ENCODE measurements at places on chromosomes 7 and 10. TPM values are rescaled to one million over a fixed set of nuclear protein-coding genes. Genes with fewer than 3 reads are reported as not detected.

Gene PAPSS2
- 55.0 TPM for polyA plus RNA-seq

Gene UTF1
- polyA plus RNA-seq, result not detected

Gene UCN3
- not detected for polyA plus RNA-seq

Gene THSD7A
- polyA plus RNA-seq, result 0.49 TPM

Gene PNLIPRP1
- polyA plus RNA-seq, result not detected

- no peaks in the 10 kb centered on the region for H3K36me3 ChIP-seq
- no peaks in the 10 kb centered on the region for H3K27me3 ChIP-seq
- DNase-seq, result no peak
- no peak overlapping the region for H3K4me3 ChIP-seq
Observed at GRCh38 chr10:44312401-44312800, 72.5 kb downstream of the CXCL12 start.

- H3K27ac ChIP-seq, result no peak overlapping the region
- H3K27me3 ChIP-seq, result no peaks in the 10 kb centered on the region
- H3K4me1 ChIP-seq, result peaks cover 9% of the 10 kb centered on the region
- H3K4me3 ChIP-seq, result no peak overlapping the region
- DNase-seq, result no peak
Observed at GRCh38 chr7:18577096-18577771, 81.7 kb downstream of the HDAC9 start.

DNA sequence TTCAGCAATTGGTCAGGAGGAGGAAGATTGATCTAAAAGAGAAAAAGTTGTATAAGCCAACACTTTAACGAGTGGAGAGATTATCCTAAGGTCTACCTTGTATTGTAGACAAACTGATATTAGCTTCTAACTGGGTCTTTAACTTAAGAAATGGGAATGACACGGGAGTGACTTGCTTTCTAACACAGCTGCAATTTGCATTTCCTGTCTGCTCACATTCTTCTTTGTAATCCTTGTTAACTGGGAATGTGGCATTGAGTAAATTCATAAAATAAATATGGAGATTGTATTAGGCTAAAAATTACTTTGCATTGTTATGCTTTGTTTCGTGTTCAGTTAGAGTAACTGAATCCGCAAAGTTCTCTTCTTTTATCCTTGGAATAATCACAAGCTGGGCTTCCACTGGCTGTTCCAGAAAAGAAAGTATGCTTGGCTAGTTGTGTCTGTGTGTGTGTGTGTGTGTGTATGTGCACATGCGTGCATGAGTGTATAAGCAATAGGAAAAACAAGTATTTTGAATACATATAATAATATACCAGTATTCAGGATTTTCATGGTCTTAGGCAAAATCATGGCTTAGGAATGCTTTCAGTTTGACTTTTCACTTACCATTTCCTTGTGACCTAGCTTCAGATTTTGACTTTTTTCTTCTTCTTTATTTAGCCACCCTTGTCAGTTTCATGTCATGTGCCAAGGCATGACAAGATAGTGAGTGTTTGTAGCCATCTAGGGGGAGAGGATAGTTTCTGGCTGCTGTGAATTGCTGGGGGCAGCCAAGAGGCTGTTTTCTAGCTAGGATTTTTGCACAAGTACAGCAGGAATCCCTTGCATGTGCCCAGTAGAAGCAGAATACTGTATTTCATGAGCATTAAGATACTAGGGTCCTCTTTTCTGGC lies 54.5 kb upstream of the FZD8 start:
- no peak overlapping the region for H3K27ac ChIP-seq
- no peak overlapping the region for H3K4me3 ChIP-seq
- peaks cover 13% of the 10 kb centered on the region for H3K27me3 ChIP-seq

GRCh38 chr7:39651265-39651664 lies 27.9 kb downstream of the RALA start:
- no peak for DNase-seq
- H3K36me3 ChIP-seq, result peaks cover 49% of the 10 kb centered on the region
- no peaks in the 10 kb centered on the region for H3K27me3 ChIP-seq
- H3K4me1 ChIP-seq, result no peaks in the 10 kb centered on the region
- H3K4me3 ChIP-seq, result no peak overlapping the region
- H3K27ac ChIP-seq, result no peak overlapping the region

DNA sequence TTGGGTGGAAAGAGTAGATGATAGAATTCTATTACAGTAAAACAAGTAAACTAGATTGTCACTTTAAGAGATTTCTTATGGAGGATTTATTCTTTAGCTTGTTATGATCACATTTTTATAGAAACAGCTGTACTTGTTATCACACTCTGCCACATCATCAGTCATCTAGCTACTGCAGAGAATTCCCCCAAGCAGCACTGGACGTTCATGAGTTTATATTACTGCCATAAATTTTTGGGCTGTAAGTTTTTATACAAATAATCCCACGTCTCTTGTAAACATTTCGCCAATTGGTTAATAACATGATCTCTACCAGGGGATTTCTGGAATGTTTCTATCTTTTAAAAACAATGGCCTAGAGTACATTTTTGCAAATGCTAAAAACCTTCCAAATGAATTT lies 238.8 kb downstream of the POLR1F start:
- no peak for DNase-seq
- H3K4me1 ChIP-seq, result no peaks in the 10 kb centered on the region
- no peak overlapping the region for H3K27ac ChIP-seq
- no peaks in the 10 kb centered on the region for H3K36me3 ChIP-seq
- no peak overlapping the region for H3K4me3 ChIP-seq

DNA sequence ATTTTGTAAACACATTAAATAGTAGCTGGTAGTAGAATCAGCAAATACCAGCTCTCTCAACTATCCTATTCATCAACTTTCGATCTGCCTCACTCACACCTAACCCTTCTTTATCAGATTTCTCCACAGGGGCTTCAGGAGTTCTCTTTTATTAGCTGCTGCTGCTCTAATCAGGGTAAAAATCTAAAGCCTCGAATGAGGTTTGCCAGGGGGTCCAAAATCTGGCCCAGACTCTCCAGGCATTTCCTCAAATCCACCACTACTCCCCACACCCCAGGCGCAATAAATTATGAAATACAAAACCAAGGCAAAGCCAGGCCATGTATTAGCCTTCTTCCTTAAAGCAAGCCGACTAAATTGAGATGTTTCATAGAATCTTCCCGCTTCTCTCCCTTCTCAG lies 2.3 kb downstream of the RNF216 start:
- peaks cover 7% of the 10 kb centered on the region for H3K36me3 ChIP-seq
- H3K27me3 ChIP-seq, result no peaks in the 10 kb centered on the region
- DNase-seq, result no peak

DNA sequence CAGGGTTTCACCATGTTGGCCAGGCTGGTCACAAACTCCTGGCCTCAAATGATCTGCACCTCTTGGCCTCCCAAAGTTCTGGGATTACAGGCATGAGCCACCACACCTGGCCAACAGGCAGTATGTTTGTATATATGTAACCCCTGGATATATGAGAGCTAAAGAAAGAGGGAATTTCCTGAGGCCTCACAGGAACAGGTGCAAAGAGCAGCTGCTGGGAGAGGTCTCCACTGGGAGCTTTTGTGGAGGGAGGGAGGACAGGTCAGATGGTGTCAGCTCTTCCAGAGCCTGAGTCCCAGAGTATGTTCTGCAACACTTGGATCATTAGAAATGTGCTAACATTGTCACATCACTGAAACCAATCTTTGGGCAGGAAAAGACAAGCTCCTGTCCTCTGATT lies 110.1 kb upstream of the KIF5B start:
- H3K4me3 ChIP-seq, result no peak overlapping the region
- H3K27me3 ChIP-seq, result no peaks in the 10 kb centered on the region
- no peak for DNase-seq
- H3K27ac ChIP-seq, result no peak overlapping the region

GRCh38 chr10:852386-852785 lies 79.1 kb downstream of the LARP4B start:
- H3K36me3 ChIP-seq, result peaks cover 67% of the 10 kb centered on the region
- H3K27ac ChIP-seq, result no peak overlapping the region
- DNase-seq, result no peak
- peaks cover 6% of the 10 kb centered on the region for H3K4me1 ChIP-seq

- H3K27ac ChIP-seq, result no peak overlapping the region
- no peak overlapping the region for H3K4me3 ChIP-seq
- H3K27me3 ChIP-seq, result no peaks in the 10 kb centered on the region
- no peak for DNase-seq
- peaks cover 31% of the 10 kb centered on the region for H3K36me3 ChIP-seq
- peaks cover 13% of the 10 kb centered on the region for H3K4me1 ChIP-seq
Observed at GRCh38 chr7:39674406-39674805, 51.0 kb downstream of the RALA start.

DNA sequence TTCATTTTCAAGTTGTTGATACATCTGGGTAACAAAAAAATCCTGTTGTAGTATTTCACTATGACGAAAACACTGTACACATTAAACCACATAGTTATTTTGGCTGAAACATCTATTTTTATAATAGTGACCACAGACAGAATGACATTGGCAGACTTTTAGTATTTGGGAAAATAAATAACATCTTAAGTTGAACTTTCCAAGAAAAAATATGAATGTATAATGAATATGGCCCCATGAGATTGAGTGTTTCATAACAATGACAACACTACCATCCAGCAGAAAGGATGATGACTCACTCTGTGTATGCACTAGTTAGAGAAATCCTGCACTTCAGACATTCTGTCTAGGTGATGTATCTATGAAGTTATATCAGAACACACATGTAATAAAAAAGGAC lies 118.1 kb downstream of the SEMA3D start:
- no peak overlapping the region for H3K4me3 ChIP-seq
- H3K27me3 ChIP-seq, result no peaks in the 10 kb centered on the region
- H3K4me1 ChIP-seq, result peaks cover 29% of the 10 kb centered on the region
- H3K36me3 ChIP-seq, result peaks cover 13% of the 10 kb centered on the region
- no peak for DNase-seq
- peak overlapping the region; percentile 39 for H3K27ac ChIP-seq

- H3K4me3 ChIP-seq, result no peak overlapping the region
- H3K36me3 ChIP-seq, result no peaks in the 10 kb centered on the region
- DNase-seq, result peak; percentile 75
- peaks cover 22% of the 10 kb centered on the region for H3K4me1 ChIP-seq
- peak overlapping the region; percentile 66 for H3K27ac ChIP-seq
Observed at GRCh38 chr10:80443531-80443974, 10.6 kb upstream of the TSPAN14 start.

DNA sequence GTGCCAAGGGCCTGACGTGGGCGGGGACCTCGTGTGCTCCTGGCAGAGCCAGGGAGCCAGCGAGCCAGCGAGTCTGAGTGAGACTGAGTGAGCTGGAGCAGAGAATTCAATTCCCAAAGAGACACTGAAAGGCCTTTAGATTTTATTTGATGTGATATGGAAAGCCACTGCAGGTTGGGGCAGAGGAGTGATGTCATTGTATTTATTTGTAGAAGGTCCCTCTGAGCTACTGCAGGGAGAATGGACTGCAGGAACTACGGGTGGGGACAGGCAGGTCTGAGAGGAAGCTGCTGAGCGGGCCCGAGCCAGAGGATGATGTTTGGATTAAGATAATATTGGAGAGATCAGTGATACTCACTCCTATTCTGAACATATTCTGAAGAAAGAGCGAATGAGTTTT lies 445.8 kb upstream of the ANKRD30A start:
- H3K4me1 ChIP-seq, result peaks cover 12% of the 10 kb centered on the region
- H3K27ac ChIP-seq, result no peak overlapping the region
- no peak for DNase-seq
- H3K4me3 ChIP-seq, result no peak overlapping the region

DNA sequence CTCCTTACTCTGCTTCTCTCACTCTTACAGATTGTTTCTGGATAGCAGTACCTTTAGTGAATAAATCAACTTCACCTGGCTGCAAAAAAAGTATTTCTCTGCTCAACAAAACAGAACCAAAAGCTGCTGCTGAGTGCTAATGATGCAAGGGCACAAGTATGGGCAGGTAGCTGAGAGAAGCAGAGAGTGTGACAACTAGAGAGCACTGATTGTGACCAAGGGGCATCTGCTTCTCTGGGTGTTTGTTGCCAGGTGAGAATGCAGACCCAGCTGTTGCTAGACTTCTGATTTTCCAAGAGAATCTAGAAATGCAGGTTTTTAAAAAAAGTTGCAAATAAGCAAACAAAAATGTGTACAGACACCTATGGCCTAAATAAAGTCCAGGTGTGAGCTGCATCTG lies 25.3 kb upstream of the PPIF start:
- H3K4me3 ChIP-seq, result no peak overlapping the region
- no peaks in the 10 kb centered on the region for H3K27me3 ChIP-seq
- H3K27ac ChIP-seq, result no peak overlapping the region

Measured in SK-N-SH (cell line).